ENCODE measurements at places on chromosomes 2 and 18.

GRCh38 chr2:120861576-120862191, 126.0 kb downstream of the GLI2 start:
- DNase-seq: no peak

DNA sequence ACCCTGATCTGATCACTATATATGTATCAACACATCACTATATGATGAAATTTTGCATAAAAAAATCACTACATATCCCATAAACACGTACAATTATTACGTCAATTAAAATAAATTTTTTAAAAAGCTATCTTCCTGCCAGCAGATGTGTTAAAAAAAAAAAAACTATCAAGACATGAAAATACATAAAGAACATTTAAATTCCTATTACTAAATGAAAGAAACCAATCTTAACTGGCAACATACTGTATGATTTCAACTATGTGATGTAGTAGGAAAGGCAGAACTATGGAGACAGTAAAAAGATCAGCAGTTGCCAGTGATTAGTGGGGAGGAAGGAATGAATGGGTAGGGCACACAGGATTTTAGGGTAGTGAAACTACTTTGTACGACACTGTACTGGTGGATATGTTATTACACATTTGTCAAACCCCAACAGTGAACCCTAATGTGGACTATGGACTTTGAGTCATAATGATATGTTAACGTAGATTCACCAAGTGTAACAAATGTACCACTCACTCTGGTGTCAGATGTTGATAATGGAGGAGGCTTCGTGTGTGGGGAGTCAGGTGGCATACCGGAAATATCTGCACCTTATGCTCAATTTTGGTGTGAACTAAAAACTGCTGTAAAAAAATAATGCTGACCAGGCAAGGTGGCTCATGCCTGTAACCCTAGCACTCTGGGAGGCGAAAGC, 27.4 kb downstream of the USP34 start:
- no peak for DNase-seq

- DNase-seq: no peak
Observed at GRCh38 chr18:12597760-12598159, 60.1 kb downstream of the SPIRE1 start.

DNA sequence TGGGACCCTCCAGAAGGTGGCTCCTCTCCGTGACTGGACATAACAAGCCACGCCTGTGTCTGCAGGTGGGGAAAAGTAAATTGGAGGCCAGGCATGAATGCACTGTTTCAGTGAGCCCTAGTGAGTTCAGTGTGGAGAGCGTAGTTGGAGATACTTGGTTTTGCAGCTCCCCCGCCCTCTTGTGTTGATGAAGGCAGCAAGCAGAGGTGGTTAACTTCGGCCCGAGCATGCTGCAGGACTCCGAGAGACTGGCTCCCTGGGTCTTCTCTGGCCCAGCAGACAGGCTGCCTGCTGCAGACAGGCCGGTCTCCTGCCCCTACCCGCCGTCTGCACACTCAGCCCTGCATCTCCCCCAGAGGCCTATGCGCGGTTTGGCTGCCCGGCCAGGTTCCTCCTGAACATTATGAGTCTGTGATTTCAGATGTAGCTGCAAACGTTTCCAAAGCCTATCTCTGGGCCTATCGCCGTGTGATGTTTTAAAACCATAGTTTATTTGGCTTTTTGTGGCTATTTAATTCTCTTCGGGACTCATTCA, 102.4 kb downstream of the LDLRAD4 start:
- no peak for DNase-seq

DNA sequence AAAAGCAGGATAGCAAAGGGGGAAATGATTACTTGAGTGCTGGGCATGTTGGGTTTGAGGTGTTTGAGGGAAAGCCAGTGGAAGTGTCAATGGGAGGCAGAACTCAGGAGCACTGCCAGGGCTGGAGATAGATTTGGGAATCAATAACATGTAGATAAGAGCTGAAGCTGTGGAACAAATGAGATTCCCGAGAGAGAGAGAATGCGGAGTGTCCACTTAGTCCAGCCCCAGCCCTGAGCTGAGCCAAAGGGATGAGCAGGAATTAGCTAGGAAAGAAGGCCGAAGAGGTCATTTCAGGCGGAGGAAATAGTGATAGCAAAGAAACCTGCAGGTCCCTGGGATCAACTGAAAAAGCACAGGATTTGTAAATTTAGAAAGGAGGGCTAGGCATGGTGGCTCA, 21.2 kb upstream of the YES1 start:
- DNase-seq: no peak

GRCh38 chr2:216478151-216478550, 20.5 kb upstream of the RPL37A start:
- DNase-seq: no peak

GRCh38 chr2:45328264-45328870, 282.7 kb downstream of the SRBD1 start:
- no peak for DNase-seq

- no peak for DNase-seq
Observed at GRCh38 chr2:235191978-235192377, 240.2 kb downstream of the SH3BP4 start.

GRCh38 chr18:54720620-54721019, 107.7 kb upstream of the RAB27B start:
- DNase-seq: no peak

- DNase-seq: no peak
Observed at GRCh38 chr2:29688429-29688828, 233.0 kb downstream of the ALK start.

DNA sequence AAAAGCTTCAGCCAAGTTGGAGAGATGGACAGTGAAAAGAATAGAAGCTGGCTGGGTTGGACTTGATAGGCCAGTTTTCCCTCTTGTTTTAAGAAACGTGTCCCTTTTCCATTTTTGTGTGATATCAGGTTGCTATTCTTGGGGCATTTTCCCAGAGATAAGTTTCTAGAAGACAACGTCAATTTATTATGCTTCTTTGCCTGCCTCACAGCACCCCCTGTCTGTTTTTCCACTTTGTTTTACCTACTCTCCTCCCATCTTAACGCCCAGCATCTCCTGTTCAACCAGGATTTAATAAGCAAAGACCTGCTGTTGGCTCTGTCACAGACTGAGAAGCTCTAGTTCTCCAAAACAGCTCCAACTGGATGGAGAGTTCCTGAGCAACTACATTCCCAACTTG, 317.8 kb upstream of the ZNF521 start:
- DNase-seq: no peak

- DNase-seq: no peak
Observed at GRCh38 chr2:64657411-64657810, 3.7 kb upstream of the SERTAD2 start.

DNA sequence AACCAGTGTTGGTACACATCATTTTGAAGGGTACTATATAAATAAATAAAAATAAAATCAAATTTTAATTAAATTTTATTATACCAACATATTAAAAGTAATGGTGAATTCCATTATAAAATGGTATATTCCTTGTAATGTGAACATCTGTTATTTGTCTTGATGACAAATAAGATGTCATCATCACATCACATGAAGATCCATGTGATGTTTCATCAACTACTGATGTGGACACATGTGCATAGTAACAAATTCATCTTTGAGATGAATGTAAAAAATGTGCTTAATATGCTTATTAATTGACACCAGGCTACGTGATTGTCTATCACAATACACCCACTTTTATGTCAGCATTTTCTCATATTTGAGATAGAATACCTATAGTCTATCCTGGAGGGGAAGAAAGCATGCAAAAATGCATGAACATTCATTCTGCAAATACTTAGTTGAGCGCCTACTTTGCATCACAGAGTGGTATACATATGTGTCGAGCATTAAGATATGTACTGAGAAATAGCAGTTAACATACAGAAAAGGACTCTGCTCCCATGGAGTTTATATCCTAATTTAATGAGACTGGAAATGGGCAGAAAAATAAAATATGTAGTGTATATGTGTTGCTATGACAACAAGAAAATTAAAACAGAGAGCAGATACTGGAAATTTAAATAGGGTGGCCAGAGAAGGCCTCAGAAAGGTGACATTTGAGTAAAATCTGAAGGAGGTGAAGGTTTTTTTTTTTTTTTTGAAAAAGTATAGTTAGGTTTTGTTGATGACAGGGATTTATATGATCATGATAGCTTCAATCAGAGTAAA, 281.1 kb downstream of the ARHGAP15 start:
- DNase-seq: no peak

- no peak for DNase-seq
Observed at GRCh38 chr2:213125646-213126347, 25.6 kb downstream of the IKZF2 start.

- no peak for DNase-seq
Observed at GRCh38 chr18:23462876-23463275, 9.8 kb downstream of the RIOK3 start.

- no peak for DNase-seq
Observed at GRCh38 chr2:171178993-171179392, 18.3 kb upstream of the TLK1 start.

- no peak for DNase-seq
Observed at GRCh38 chr18:35478520-35479435, 19.0 kb downstream of the INO80C start.

DNA sequence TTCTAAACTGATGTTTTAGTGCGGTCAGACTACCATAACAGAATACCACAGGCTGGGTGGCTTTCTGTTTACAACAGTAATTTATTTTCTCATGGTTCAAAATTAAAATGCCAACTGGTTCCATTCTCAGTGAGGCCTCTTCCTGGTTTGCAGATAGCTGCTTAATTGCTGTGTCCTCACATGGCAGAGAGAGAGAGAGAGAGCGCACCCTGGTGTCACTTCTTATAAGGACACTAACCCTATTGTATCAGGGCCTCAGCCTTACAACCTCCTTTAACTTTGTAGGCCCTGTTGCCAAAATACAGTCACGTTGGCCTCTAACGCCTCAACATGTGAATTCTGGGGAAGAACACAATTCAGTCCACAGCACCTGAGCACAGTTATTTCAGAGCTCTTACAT, 37.5 kb upstream of the ZNF385B start:
- DNase-seq: peak; percentile 17

GRCh38 chr18:63299837-63300745, 19.5 kb downstream of the BCL2 start:
- DNase-seq: no peak

DNA sequence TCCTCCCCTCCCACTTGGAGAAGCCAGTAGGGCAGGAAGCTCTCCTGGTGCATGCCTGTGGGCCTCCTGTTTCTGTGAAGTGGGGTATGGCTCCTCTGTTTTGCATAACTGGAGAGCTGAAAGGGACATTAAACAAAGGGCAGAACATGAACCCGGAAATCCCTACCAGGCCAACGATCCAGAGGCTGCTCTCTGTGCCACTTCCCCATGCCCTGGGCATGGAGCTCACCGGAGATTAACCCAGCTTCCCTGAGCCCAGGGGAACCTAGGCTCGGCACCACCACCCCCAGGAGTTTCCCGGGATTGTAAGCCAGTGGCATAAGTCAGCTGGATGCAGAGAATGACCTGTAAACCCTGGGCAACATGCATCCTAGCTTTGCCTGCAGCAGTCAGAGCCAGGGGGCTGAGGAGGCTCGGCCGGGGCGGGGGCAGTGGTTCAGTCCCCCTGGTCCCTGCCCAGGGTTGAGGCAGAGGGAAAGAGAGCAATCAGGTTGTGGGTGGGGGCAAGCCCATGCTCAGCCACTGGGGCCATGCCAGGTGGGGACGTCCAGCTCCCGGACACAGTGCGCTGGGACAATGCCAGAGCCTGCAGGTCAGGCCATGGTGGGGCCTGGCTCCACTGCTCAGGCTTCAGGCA, 49.5 kb downstream of the TIMM21 start:
- DNase-seq: no peak

- no peak for DNase-seq
Observed at GRCh38 chr2:12432985-12433625, 283.6 kb upstream of the TRIB2 start.

DNA sequence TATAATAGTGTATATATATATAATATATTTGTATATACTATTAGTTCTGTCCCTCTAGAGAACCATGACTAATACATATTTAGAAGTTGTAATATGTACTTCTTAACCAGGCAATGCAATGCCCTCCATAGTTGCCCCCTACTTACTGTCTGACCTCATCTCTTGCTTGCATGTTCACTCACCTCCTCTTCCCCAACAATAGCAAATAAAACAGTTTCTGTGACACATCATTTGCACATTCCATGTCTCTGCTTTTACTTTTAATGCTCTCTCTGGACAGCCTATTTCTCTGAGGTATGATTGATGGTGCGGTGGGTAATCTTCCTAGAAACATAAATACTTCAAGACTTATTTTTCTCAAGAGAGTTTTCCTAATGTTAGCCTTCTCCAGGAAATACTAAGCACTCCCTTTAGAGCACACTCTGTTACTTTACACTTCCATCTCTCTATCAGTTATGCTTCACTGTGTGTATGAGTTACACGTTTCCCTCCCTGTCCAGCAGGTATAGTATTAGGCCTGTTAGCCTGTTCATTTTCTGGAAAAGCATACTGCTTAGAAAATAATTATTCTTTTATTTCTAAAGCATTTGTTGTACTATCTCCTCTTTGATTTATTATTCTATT, 295.6 kb upstream of the LRATD1 start:
- no peak for DNase-seq

- DNase-seq: no peak
Observed at GRCh38 chr2:237693291-237693994, 66.1 kb downstream of the LRRFIP1 start.

Data from HuH-7 (cell line).